Esophagus mucosa (tissue), 1 donor: ENCODE measurements at places on chromosomes 4 and X. TPM values are rescaled to one million over a fixed set of nuclear protein-coding genes. Genes with fewer than 3 reads are reported as not detected.

The ARHGAP6 gene
- total RNA-seq = 0.56 TPM

The ARAP2 gene
- total RNA-seq = 28.5 TPM

The SPP1 gene
- 1.4 TPM for total RNA-seq

The ADGRL3 gene
- total RNA-seq = 4.1 TPM

The USP11 gene
- total RNA-seq = 13.2 TPM

The POLN gene
- 1.1 TPM for total RNA-seq

The CCDC158 gene
- total RNA-seq = not detected

The CSAG1 gene
- not detected for total RNA-seq

The CT45A3 gene
- not detected for total RNA-seq

The TCEAL9 gene
- 17.4 TPM for total RNA-seq

The PLAC1 gene
- total RNA-seq = not detected

The USP17L30 gene
- not detected for total RNA-seq

The CFAP47 gene
- not detected for total RNA-seq

The MAGEC3 gene
- total RNA-seq = not detected

The MAP3K15 gene
- total RNA-seq = not detected

The CENPVL2 gene
- total RNA-seq = not detected

The PDZD11 gene
- 44.7 TPM for total RNA-seq

The ZMAT1 gene
- total RNA-seq = 0.36 TPM

The FAM114A1 gene
- 33.2 TPM for total RNA-seq

The F8A3 gene
- 2.3 TPM for total RNA-seq

The AFF2 gene
- 0.24 TPM for total RNA-seq

The MAGEH1 gene
- 2.1 TPM for total RNA-seq

The BST1 gene
- total RNA-seq = 0.80 TPM

The SSX2B gene
- total RNA-seq = not detected
